Kidney capillary endothelial cell (primary cell): ENCODE measurements at places on chromosomes 4 and X.
A peak's percentile ranks its signal among the peaks of the same experiment; 100 is the strongest.

DNA sequence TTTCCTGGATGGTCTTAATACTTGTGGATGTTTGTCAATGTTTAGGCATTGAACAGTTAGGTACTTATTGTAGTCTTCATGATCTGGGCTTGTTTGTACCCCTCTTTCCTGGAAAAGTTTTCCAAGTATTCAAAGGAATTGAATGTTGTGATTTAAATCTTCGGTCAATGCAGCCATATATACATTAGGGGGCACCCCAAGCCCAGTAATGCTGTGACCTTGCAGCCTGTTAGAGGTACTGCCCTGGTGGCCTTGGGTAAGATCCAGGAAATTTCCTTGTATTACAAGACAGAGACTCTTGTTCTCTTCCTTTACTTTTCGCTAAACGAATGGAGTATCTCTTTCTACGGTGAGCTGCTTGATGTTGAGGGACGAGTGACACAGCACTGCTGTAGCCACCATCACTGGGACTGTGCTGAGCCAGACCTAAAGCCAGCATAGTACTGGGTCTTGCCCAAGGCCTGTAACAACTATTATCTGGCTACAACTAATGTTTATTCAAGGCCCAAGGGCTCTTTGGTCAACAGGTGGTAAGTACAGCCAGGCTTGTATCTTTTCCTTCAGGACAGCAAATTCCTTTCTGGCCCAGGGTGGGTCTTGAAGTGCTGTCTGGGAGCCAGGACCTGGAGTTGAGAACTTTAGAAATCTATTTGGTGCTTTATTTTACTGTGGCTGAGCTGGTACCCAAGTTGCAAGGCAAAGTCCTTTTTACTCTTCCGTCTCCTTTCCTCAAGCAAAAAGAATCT, 118.3 kb upstream of the ATOH1 start:
- no peak for DNase-seq

- DNase-seq = no peak
These were observed 239.3 kb downstream of the GRIA2 start for GRCh38 chr4:157459785-157460184.

DNA sequence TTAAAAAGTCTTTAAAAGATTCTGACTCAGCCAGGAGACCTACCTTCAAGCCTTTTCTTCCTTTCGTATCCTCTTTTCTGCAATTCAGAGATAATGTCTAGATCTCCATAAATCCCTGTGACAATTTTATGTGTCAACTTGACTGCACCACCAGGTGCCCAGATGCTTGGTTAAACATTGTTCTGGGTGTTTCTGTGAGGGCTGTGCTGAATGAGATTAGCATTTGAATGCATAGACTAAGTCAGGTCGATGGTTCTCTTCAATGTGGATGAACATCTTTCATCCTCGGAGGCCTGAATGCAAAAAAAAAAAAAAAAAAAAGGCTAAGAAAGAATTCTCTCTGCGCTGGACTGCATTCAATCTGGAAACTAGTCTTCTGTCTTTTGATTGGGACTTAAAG, 1082.7 kb downstream of the NLGN4X start:
- DNase-seq = no peak

- no peak for DNase-seq
These were observed 99.1 kb downstream of the USP9X start for GRCh38 chrX:41184312-41184711.

DNA sequence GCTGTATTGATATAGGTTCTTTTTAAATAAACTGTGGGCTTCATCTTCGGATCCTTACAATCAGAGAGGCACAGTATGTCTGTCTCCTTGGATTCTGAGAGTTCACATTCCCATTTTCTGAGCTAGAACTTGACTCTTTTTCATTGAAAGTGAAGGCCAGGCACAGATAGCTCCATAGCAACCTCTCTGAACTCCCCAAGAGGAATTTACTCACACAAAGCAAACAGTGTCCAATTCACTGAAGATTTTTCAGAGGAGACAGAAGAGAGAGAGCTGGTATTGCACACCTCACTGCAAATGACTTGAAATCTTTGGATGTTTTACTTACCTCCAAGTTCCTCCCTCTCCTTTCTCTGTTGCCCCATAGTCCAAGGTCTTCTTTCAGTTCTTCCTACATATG, 130.9 kb upstream of the CASK start:
- no peak for DNase-seq

DNA sequence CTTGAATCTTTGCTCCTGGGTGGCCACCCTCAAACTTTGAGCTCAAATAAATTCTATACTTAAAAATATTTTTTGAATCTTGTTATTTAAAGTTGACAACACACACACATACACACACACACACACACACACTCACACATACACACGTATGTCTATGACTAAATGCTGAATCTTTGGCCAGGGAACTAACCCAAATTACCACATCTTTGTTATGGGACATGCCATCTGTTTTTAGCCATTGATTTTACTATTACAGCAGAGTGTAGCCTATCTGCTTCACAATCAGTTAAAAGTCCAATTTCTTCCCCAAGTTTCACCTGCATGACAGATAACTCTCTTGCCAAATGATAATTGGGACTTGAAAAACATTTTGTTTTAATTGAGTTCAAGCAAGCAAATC, 45.0 kb upstream of the USP46 start:
- no peak for DNase-seq

- DNase-seq = no peak
These were observed 81.6 kb upstream of the MID1 start for GRCh38 chrX:10702031-10702430.

- DNase-seq = no peak
These were observed 24.5 kb downstream of the DDIT4L start for GRCh38 chr4:100165809-100166208.

DNA sequence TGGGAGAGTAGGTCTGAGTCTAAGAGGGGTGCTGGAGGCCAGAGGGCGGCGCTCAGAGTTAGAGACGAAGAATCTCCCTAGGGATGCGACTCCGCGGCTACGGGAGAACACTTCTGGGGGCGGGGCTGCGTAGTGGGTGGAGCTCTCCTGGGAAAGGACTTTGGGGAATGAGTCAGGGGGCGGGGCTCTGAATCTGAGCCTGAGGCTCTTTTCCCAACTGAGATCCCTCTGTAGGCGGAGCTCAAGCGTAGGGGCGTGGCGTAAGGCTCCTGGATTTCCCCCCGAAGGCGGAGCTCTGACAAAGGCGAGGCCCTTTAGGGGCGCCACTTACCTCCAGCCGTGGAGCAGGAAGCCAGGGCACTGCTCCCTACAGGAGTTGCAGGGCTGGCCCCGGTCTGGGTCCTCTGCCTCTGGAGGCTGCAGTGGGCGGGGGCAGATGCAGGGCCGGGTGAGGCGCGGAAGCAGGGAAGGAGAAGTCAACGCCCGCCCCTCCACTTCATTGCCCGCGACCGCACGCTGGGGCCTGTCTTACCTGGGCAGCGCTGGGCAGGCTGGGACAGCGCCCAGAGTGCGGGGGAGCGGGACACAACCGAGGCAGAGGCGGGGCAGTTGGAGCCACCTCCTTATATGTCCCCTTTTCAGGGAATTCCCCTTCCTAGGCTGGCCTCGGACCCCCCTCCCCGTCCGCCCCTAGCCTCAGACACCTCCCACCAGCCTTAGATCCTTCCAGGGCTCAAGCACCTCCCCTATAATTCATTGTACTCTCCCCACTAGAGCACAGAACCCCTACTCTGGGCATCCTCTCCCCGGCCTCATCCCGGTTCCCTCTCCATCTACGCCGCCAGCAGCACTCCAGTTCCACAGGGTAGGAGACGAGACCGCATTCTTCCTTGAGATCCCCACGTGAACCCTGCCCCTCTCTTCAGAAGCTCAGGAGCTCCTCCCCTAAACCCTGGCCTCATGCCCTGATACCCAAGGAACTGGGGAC, 1.6 kb downstream of the PRICKLE3 start:
- DNase-seq = peak; percentile 71

GRCh38 chr4:173169428-173170181, 994 bp downstream of the GALNT7 start:
- peak; percentile 52 for DNase-seq

GRCh38 chr4:124019749-124020549, 623.4 kb downstream of the SPRY1 start:
- no peak for DNase-seq

GRCh38 chr4:152106113-152106763, 345.4 kb upstream of the GATB start:
- peak; percentile 99 for DNase-seq

DNA sequence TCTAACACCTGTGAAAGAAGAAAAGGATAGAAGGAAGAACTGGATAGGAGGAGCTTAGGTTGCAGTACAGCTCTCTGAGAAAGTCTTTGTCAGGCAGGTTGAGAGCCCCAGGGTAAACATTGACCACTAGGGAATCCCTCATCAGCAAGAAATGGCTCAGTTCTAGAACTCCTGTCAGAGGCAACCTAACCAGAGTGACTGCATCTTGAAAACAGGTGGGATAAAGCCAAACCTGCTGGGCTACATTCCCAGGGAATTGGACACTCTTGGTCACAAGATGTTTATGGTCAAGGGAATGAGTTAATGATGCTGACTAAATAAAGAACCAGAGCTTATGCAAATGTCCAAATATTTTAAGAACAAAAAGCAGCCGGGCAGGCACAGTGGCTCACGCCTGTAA, 108.3 kb upstream of the MED14 start:
- DNase-seq = no peak

GRCh38 chr4:105509714-105510113, 35.9 kb upstream of the PPA2 start:
- no peak for DNase-seq

GRCh38 chrX:103878466-103879122, 46.5 kb upstream of the RAB9B start:
- peak; percentile 33 for DNase-seq
